Posterior vena cava (tissue), 2 donors: ENCODE measurements at places on chromosomes 2 and 18.

DNA sequence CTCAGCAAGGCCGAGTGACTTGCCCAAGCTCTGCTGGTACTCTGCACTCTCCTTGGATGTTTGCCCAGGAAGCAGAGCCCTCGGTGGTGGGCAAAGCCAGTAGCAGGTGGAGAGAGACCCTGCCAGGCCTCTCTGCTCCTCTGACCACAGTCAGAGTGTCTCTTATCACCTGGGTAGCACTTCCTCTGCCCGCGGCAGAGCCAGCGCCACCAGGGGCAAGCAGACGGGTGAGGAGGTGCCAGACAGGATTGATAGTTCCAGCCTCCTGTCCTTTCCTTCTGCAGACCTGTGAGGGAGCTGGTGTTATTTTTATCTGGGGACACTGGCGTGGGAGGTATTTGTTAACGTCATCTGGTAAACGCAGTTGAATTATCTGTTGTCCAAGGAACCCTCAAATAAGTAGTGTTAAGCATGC lies 152.9 kb downstream of the SMAD7 start:
- DNase-seq: no peak

GRCh38 chr18:55953326-55953725 lies 365.3 kb upstream of the TCF4 start:
- DNase-seq: no peak

GRCh38 chr2:118031566-118031965 lies 17.7 kb upstream of the CCDC93 start:
- no peak for DNase-seq

GRCh38 chr18:11728249-11728648 lies 39.2 kb downstream of the GNAL start:
- no peak for DNase-seq

GRCh38 chr2:200314976-200315567 lies 8.6 kb downstream of the SPATS2L start:
- DNase-seq: no peak

GRCh38 chr2:84158605-84159004 lies 300.5 kb downstream of the SUCLG1 start:
- no peak for DNase-seq

GRCh38 chr2:221153226-221153625 lies 418.9 kb downstream of the EPHA4 start:
- no peak for DNase-seq

DNA sequence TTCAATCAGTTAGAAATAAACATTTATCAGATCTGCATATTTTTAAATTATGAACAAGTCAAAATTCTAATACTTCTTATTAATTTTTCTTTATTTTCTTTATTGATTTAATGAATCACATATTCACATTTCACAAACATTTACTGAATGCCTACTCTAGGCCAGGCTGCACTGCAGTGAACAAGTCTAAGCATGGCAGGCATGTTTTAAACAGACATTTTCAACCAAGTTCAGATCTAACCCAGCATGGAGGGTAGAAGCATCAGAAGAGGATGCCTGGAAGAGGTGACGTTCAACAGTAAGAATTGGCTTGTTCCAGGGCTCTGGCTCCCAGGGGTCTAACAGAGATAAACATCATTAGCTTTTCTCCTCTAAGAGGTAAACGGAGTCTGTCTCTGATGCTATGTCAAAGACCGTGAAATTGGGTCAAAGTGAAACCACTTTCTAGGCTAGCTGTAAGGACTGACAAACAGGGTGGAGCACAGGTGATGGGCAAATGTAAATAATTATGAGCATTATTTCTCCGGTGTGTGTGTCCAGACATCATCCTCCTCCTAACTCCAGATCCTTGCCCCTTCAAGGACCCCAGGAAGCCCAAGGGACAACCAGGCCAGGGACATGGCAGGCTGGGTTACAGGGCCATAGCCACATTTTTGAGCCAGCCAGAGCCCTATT lies 50.6 kb downstream of the UNC50 start:
- no peak for DNase-seq

DNA sequence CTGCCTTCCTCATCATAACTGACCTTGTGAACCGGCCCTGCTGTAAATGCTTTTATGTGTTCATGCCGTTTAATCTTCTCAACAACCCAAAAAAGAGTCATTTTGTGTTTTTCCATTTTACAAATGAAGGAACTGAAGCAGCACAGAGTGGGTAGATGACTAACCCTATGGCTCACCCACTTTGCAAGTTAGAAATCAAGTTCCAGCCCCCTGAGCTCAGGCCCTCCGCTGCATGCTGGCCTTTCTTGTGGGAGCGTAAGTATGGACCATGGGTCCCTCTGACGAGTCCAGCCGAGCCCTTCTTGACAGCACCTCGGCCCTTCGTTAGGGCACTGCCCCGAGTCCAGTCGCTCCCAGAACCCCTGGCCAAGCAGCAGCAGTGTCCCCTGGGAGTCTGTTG lies 194.6 kb downstream of the GLI2 start:
- no peak for DNase-seq

DNA sequence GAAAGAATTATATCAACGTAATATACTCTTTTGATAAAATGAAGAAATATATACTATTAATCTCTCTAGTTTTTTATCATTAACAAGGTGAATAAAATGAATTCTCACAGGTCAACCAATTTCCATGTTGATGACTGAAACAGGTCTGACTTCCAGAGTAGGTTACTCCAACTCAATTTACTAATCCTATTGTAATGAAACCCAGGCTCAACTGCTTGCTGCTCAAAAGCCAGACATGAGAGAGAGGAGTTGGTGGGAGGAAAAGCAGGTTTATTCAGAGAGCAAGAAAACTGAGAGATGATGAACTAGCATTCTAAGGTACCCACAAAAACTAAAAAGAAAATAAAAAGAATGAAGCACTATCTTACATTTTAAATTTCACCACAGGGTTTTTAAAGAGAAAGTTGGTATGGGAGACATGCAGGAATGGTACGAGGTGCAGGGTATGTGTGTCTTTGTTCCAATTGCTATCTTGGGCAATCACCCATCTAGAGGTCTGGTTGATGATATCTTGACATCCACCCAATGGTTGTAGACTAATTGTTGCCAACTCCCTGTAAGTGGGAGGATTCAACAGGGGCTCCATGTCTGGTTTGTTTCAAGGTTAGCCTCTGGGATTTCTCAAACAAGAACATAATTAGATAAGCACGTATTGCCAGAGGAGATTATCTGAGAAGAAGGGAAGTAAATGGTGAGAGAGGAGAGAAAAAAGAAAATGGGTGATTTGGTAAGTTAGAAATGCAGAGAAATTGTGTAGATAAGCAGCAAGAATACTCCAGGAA lies 471.4 kb upstream of the REG3G start:
- DNase-seq: no peak

DNA sequence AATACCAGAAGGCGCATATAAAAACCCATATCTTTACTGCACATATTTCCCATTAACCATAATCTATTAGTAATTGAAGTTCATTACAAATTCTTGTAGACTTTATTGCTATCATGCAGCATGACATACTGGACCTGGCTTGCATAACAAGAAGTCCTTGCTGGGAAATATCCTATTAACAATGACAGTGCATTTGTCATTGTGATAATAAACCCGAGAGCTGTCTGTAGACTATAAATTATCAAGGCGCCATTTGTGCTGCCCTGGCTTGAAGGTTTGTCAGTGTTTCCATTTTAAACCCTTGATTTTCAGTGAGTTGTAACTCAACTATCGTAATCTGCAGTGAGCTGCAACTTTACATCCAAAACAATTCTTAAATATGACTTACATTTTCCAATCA lies 59.0 kb downstream of the HNMT start:
- DNase-seq: no peak

GRCh38 chr2:109185338-109185737 lies 56.3 kb downstream of the SH3RF3 start:
- no peak for DNase-seq

GRCh38 chr2:119109866-119110265 lies 48.7 kb downstream of the C1QL2 start:
- no peak for DNase-seq

DNA sequence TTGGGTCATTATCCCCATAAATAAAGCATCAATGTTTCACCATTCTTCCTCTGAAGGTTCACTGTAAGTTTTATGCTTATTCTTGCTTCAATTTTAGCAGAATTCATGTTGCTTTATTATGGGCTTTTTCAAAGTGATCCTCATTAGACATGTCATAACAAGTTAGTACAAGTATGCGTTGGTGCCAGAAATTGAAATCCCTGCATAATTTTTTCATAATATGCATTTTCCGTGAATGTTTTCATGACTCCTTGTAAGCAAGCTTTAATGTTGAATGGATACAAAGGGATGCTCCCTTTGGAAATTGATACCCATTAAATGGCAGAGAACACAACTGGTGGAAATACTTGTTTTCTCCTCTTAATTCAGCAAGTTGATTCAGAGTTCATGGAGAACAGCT lies 179.7 kb downstream of the ST6GAL2 start:
- DNase-seq: no peak

DNA sequence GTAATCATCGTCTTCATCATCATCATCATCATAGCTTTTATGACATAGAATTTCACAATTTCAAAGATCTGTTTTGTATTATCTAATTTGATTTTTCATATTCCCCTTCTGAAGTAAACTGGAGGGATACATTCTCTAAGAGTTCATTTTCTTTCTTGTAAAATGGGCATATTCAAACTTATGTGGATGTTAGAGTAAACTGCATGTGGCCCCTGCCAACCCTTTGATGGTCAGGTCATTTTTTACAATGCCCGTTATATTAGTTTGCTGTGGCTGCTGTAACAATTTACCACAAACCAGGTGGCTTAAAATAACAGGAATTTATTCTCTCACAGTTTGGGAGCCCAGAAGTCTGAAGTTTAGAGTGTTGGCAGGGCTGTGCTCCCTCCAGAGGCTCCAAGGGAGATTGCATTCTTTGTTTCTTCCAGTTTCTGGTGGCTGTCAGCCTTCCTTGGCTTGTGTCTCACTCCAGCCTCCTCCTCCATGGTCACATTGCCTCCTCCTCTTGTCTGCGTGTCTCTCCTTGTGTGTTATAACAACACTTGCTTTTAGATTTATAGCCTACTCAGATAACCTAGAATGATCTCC lies 127.5 kb upstream of the MMADHC start:
- DNase-seq: no peak

DNA sequence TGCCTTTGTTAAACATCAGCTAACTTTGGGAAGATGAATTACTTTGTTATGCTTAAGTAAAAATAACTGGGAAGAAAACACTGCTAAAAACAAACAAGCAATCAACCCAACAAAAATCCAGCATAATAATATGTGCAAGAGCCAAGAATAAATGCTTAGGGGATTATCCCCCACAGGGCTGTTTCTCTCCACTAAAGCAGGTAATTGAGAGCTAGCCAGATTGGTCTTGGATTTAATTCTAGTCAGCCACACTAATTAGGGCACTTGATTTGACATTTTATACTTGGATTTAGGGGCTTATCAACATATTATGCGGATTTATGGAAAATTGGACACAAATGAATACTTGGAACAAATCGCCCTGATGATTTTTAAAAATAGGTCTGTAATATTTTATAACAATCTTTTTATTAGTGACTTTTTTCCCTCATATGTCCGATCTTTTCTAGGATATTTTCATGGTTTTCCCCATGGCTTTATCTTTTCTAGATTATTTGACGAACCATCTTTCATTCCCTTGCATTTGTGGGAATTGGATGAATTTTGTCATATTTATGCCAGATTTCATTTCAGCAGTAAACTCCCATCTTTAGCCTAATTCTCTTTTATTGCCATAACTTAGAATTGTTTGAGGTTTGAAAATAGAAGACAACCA lies 199.1 kb upstream of the NXPH2 start:
- no peak for DNase-seq

DNA sequence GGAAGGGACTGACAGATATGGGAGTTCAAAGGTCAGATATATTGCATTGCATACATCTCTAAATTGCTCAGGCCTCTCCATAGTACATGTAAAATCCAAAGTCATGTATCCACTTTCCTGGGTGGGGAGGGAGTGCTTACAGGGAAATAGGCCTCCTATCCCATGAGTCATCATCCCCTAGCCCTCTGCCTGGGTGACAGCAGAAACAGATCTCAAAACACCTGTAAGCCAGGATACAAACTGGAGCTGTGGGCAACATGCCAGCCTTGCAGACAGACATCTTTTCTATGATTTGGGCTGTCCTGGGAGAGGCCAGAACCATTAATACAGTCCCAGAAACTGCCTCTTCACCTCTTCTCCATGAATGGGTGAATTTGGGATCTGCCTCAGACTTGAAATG lies 4.8 kb downstream of the ALK start:
- DNase-seq: no peak

DNA sequence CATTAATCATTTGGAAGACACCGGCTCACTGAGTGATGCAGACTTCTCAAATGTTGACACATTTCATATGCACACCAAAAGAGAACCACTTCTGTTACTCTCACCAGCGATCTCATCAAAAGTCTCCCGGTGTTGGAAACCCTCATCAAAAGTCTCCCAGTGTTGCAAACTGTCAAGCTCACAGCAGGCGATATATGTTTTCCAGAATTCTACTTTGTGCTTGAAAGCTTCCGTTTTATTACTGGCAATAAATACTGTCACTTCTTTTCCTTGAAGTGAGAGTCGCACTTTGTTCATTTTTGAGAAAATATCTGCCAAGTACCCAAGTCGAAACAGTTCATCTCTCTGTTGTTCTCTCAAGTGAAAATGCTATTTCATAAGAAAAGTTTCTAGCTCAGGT lies 20.5 kb downstream of the MLPH start:
- no peak for DNase-seq

- DNase-seq: peak; percentile 55
These were observed 52.6 kb downstream of the ACKR3 start for GRCh38 chr2:236622201-236622600.

DNA sequence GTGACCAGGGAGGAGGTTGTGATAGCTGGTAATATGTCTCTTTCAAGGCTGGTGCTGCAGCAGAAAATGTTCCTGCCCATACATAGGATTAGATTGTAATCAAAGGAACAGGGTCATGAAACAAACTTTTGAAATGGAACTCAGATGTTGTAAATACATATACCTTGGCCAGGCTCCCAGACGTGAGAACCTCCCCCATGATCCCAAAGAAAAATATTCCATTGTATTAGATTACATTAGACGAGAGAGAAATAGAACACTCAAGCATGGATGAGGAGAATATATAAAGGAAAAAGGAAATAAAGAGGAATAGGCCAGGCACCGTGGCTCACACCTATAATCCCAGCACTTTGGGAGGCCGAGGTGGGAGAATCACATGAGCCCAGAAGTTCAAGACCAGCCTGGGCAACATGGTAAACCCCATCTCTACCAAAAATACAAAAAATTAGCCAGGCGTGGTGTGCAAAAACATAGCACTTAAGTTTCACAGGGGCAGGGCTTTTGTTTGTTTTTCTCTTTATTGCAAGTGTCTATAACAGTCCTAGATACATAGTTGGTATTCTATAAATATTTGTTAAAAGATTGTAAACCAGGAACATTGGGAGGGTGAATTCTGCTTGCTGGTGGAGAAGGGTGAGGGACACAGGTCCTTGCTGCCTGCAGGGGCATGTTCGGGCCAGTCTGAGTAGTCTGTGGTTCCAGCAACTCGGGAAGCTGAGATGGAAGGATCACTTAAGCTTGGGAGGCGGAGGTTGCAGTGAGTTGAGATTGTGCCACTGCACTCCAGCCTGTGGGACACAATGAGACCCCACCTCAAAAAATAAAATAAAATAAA lies 52.8 kb downstream of the RPL37A start:
- no peak for DNase-seq
